BJ (cell line): ENCODE measurements at places on chromosomes 7 and 10.

GRCh38 chr10:12902135-12902572 is 99.4 kb downstream of the CCDC3 start:
- DNase-seq = no peak

DNA sequence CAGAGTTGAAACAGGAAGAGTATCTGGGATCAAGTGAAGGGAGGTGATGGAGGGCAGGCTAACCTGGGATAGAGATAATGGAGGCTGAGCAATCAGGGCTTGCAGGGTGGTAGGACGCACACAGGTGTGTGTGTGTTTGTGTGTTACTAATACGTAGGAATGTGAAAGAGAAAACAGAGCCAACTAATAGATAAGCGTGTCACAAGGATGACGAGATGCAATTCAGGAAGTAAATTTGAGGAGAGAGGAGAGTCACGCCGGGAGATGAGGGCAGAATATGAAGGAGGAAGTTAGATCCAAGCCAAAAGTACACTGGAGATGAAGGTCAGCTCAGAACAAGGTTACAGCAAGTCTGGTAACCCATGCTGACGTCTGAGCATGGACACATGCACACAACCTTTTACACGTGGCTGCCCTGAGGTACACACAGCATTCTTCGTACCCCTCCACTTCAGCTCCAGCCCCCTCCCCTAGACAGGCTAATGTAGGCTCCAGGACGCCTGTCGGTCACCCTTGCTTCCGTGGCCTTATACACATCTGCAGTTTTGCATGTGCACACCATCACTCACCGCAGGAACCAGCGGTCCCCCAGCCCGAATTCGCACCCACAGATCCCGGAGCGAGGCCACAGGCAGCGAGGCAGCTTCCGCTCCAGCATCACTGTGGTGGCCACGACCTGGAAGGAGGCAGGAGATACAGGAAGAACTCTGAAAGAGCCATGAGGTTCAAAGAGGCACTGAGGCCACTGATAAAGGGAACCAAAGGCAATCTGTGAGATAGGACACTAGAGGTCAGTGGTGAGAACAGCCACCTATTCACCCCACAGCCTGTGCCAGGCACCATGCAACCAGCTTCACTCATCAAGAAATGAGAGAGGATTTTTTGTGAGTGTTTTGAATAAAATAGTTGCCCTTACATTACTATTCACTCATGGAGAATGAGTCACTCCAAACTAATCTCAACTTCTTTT is 23.7 kb upstream of the TRPV6 start:
- no peak for DNase-seq

- DNase-seq = no peak
These were observed 17.9 kb downstream of the HECW1 start for GRCh38 chr7:43130347-43130746.

DNA sequence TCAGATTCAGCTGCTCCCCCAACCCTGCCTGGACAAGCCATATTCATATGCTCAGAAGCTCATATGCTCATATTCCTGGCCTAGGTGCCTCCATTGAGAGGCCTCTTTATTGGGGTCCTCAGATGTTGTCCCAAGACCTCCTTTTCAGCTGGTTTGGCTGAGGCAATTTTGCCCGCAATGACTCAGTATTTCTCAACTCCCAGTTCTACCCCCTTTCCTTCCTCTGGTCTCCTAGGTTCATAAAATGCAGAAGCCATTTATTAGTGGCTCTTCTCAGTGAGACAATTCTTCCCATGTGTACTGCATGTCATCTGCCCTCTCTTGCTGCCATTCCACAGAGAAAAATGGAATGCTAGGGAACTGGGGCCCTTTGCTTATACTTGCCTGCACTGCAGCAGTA is 110.7 kb downstream of the INHBA start:
- DNase-seq = no peak

GRCh38 chr10:78890506-78890905 is 178.3 kb upstream of the ZMIZ1 start:
- DNase-seq = no peak

DNA sequence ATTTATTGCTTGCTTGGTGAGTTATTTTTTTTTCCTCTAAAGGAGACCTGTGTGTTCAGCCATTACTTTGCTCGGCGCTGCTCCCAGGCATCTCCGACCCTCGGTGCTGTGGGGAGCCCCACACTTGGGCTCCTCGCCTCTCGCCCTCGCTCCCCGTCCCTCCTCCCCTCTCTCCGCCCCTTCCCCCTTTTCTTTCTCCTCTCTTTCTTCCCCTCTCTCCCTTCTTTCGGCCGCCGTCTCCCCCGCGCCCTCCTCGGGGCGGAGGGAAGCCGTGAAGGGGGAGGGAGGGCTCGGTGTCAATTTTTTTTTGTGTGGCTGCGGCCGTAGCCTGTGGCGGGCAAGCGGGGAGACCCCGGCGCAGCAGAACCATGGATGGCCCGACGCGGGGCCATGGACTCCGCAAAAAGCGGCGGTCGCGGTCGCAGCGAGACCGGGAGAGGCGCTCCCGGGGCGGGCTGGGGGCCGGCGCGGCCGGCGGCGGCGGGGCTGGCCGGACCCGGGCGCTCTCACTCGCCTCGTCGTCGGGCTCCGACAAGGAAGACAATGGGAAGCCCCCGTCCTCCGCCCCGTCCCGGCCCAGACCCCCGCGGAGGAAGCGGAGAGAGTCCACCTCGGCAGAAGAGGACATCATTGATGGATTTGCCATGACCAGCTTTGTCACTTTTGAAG is 1.1 kb downstream of the AUTS2 start:
- no peak for DNase-seq

DNA sequence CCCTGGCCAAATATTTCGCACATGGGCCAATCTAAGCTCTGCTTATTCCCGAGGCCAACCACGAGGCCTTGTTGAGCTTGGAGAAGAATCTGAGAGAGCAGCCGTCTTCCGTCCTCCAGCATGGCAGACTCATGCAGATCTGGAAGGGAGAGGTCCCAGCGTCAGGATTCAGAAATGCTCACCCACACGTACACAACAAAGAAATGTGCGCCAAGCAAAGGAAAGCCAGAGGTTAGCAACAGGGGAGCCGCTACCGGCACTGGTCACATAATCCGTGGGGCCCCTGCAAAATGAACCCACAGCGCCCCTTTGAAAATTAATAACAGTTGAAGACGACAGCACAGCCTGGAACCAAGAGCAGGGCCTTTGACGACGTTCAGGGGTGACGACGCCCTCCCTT is 25.4 kb upstream of the PRKAG2 start:
- no peak for DNase-seq

- DNase-seq = peak; percentile 78
These were observed at the start of gene ZNF503 for GRCh38 chr10:75401569-75402485. Gene ZNF503 (minus strand): TSS chr10:75401764. CDS start chr10:75401419, 345 bp downstream.

GRCh38 chr7:106425017-106425719 is 140.4 kb upstream of the NAMPT start:
- DNase-seq = peak; percentile 99

GRCh38 chr10:89278034-89278535 is 23.8 kb upstream of the IFIT2 start:
- DNase-seq = peak; percentile 94

DNA sequence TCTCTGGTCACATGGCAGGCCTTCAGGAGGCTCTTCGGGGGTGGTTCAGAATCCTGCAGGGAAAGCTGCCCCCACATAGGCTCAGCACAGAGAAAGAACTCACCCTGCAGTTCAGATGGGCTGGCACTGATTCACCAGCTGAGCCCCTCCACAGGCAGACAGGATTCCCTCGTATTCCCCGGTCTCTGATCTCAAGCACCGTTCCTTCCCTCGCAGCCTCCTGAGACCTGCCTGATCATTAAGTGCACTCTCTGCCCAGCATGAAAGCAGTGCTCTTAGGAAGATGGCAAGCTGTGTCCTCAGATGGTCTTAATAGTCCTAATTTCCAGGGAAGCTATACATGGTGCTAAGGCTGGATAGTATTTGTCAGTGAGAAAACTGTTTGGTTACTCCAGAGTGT is 78.2 kb upstream of the NPS start:
- DNase-seq = no peak

GRCh38 chr10:80476685-80477084 is 22.6 kb downstream of the TSPAN14 start:
- no peak for DNase-seq

- DNase-seq = no peak
These were observed at the start of gene HMX2 for GRCh38 chr10:123147635-123148413. Gene HMX2 (plus strand): TSS chr10:123148136. CDS start chr10:123148379, 243 bp downstream.

DNA sequence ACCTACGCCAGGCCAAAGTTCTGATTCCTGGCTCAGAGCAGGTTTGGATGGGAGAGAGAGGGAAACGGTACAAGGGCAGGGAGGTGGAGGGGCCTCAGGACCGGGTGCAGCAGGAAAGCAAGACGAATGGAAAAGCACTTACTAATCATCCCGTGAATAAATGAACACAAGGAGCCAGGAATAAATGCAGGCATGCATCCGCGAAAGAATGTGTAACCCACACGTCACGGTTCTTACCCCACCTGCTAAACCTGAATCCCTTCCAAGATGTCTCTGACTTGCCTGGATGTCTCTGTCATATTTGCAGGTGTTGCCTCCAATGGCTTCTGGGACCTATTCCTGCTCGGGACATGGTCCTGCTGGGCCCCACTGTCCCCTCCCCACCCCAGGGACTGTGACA is 335.2 kb upstream of the RNF32 start:
- DNase-seq = no peak

- DNase-seq = no peak
These were observed 48.3 kb upstream of the PAX2 start for GRCh38 chr10:100697070-100697469.

- DNase-seq = no peak
These were observed 340.1 kb downstream of the NXPH1 start for GRCh38 chr7:8773518-8773917.

DNA sequence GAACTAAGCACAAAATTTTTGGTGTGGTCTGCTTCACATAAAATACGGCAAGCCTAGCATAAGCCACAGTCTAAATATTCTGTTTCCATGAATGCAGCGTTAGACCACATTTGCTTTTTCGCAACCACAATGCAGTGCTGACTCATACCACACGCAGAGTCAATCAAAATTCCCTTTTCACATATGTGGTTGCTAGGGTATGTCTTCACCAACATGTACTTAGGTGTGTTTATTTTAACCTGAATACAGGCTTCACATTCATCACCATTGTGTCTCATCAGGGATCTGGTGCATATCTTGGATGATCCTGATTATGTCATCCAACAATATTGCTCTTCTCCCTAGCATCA is 90.8 kb downstream of the CHN2 start:
- peak; percentile 28 for DNase-seq

DNA sequence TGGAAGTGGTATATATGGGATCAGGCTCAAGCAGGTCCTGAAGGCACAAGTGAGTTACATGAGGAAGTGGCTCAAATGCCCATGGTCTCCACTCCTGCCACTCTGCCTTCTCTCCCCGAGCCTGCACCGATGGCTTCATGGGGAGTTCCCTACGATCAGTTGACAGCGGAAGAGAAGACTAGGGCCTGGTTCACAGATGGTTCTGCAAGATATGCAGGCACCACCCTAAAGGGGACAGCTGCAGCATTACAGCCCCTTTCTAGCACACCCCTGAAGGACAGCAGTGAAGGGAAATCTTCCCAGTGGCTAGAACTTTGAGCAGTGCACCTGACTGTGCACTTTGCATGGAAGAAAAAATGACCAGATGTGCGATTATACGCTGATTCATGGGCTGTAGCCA is 95.3 kb downstream of the HOXA1 start:
- DNase-seq = no peak

- peak; percentile 52 for DNase-seq
These were observed 177.3 kb downstream of the DKK1 start for GRCh38 chr10:52491246-52491995.

DNA sequence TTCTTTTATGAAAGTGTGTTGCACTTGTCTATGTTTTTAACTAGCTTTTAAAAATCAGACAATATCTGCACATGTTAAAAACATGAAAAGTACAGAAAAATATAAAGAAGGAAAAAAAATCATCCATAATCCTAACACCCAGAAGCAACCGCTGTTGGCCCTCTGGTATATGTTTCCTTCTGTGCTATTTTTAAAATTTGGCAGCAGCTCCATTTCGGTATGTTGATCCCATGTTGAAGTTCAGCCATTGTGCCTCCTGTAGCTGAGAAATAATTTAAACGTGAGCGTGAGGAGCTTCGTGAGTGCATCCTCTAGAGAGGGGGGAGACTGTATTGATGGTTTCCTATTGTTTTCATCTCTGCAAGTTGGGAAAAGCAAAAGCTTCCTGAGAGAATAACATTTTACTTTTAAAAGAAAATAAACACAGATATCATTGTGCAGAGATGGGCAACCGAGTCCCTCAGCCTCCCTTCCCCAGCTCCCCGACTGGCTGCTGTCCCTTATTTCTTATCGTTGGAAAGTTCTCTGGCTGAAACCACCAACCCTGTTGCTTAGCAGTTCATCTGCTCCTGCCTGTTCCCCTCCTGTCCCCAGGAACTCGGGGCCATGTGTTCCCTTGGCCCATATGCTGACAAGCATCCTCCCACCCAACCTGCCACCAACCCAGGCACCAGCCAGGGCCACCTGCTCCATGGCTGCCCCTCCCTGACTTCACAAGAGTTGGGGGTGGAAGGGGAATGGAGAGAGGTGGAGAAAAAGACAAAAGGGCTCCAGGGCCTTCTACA is 499.1 kb upstream of the PODXL start:
- DNase-seq = no peak

DNA sequence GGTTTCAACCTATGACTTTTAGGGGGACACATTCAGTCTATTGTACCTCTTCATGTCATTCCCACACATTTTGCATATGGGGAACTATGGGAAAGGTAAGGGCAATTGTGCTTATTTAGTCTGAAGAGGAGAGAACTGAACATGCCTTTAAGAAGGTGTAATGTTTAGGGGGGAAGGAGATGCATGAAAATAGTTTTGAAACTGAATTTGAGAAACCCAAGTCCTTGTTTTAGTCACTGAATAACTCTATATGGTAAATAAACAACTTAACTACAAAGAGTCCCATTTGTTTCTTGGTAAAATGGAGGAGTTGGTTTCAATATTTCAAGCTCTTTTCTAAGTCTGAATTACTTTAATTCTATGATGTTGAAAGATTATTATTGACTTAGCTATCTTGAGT is 166.1 kb downstream of the DNAJB9 start:
- no peak for DNase-seq

GRCh38 chr10:78435484-78436221 is 402.0 kb downstream of the RPS24 start:
- no peak for DNase-seq

GRCh38 chr10:123970207-123970926 is 78.8 kb upstream of the CPXM2 start:
- no peak for DNase-seq

- no peak for DNase-seq
These were observed 26.3 kb downstream of the FIGNL1 start for GRCh38 chr7:50423860-50424259.

GRCh38 chr10:126468467-126468866 is 80.2 kb upstream of the ADAM12 start:
- DNase-seq = no peak

GRCh38 chr10:61971003-61971325 is 69.5 kb downstream of the ARID5B start:
- no peak for DNase-seq

GRCh38 chr7:26091933-26092332 is 60.1 kb upstream of the NFE2L3 start:
- DNase-seq = no peak

- no peak for DNase-seq
These were observed 243.2 kb downstream of the CRPPA start for GRCh38 chr7:16178092-16178491.
